ENCODE measurements at places on chromosomes 1 and 21.

- DNase-seq = no peak
Observed at GRCh38 chr1:29271724-29272123, 35.4 kb downstream of the PTPRU start.

GRCh38 chr1:240462766-240463395 lies 149.1 kb downstream of the GREM2 start:
- no peak for DNase-seq

DNA sequence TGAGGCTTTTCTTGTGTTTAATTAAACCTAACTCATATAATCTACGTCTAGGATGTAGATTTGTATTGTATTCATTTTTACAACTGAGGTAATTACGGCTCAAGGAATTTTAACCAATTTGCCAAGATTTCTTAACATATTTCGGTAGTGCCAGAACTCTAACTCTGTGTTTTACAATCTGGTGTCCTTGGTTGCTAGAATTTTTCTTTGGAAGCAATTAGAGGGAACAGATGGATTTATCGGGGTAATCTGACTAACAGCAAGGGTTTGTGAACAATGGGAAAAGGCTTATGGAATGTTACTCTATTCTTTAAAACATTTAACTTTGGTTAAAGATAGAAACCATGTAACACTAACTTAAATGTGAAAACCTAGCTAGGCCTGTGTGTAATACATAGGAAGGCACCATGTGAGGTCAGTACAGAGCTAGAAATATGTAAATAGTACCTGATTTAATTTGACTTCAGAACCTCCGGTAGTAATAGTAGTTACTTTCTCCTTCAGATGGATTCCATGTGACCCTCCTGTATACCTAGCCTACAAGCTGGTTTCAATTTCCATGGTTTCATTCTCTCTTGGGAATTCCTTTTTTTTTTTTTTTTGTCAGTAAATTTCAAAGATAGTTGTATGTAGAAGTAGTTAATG lies 1.2 kb downstream of the MTF2 start:
- peak; percentile 49 for DNase-seq

- DNase-seq = no peak
Observed at GRCh38 chr1:172915271-172915670, 135.5 kb downstream of the TNFSF18 start.

GRCh38 chr21:28489821-28490350 lies 502.8 kb downstream of the LTN1 start:
- DNase-seq = no peak

DNA sequence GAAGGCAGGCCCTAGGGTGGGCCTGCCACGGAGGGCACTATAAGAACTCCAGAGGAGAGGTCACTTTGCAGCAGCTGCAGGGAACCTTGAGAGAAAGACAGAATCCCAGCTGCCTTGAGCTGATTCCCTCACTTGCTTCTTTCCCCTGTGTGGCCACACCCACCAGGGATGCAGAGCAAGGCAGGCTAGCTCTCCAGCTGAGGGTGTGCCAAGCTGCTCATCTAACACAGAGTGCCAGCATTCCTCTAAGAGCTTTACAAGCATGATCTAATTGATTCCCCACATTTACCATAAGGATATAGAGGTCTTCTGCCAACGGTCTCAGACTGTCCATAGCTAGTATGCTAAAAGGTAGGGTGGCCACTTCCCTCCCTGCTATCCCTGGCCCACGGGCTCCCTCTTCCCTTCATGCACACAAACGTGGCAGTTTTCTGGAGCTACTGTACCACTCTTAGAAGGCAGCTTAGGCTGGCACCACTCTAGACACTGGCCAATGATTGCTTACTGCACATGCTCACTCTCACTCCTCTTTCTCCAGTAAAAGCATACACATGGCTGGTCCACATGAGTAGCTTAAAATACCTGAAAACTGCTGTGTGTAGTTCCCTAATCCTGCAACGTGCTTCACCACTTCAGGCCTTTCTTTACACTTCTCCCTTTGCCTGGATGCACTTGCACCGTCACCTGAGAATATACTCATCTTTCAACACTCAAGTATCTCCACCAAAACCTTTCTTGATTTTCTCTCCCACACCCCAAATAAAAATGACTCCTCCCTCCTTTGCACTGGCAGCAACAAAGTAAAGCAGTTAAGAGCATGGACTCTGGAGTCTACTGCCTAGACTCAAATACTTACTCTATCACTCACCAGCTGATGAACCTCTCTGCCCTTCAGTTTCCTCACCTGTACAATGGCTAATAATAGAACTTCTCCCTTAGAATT lies 57.7 kb downstream of the DMAP1 start:
- DNase-seq = no peak

DNA sequence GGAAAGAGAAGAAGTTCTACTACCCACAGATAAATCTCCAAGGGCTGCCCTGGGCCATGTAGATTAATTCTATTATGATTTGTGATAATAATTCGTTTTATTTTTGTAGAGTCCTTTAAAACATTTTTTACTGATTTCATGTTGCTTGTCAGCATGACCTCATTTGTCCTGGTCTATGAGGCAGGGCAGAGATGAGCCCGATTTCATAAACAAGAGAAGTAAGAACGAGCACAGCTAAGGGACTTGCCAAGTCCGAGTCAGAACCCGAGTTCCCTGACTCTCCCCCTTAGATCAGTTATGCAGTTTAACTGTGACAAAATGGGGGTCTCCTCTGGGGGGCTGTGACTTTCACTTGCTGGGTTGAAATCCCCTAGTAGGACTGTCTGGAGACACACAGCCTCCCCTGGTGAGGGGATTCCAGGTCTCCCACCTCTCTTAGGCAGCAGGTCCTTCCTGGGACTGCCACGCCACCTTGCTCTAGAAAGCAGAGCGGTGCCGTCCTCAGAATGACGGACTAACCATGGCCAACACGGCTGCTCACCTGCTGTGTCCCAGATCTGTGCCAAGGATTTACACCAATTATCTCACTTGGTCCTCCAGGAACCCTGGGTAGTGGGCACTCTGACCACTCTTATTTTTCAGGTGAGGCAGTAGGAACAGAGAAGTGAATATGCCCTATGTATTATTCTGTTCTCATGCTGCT lies 31.0 kb upstream of the SOX13 start:
- no peak for DNase-seq

DNA sequence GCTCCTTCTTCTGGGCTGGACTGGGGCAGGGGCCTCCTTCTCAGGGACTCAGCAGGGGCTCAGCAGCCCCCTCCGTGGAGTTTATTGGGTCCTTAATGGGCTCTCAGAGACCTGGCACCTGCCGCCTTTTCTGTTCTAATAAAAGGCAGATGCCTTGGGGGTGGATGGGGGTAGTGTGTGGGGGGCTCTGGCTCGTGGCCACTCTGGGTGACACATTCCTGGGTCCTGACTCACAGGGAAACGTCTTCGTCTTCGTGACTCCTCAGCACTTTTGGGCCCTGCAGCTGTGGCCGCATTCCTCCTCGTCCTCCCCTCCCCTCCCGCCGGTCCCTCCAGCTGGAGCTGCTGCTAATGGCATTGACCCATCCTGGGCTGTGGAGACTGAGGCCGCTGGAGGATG lies 107.8 kb upstream of the WNT4 start:
- no peak for DNase-seq

All from CD4-positive, alpha-beta memory T cell (primary cell).